ENCODE measurements at places on chromosomes 2 and 18.
A peak's percentile ranks its signal among the peaks of the same experiment; 100 is the strongest.

GRCh38 chr2:146748046-146748445, 1096.8 kb upstream of the ACVR2A start:
- DNase-seq, result no peak

GRCh38 chr2:55923091-55923981, at the start of gene EFEMP1:
EFEMP1 (minus strand) TSS chr2:55923782; CDS start chr2:55922440, 1,342 bp downstream.
- DNase-seq, result no peak

DNA sequence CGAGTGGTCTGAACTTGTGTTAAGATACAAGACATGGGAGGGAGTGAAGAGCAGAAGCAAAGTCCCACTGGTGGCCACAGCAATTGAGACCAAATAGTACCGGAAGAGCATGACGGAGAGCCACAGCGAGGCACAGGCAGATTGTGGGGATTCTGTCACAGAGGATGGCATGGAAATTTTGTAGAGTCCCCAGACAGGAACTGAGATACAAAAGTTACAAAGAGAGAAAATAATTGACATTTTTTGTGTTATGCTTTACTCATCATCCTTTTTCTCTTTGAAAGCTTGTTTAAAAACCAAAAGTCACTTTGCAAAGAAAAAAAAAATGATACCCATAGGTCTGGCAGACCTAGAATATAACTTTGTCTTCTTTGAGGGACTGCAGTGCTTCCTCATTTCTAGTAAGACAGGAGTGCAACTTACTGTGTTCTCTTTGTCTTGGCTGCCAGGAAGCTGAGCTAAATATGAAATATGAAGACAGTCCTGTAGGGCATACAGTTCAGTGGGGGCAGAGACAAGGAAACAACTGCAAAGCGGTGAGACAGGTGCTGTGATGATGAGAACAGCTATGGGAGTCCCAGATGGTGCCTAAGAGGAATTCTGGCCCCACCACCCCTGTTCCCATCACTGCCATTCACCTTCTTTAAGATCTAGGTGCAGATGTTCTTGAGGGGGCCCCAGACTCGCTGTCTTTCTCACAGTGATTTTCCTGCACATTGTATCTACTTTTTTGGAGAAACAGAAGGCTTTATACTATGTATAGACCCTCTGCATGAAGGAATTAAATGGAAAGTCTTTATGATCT, 5.2 kb downstream of the ARHGAP25 start:
- no peak for DNase-seq

DNA sequence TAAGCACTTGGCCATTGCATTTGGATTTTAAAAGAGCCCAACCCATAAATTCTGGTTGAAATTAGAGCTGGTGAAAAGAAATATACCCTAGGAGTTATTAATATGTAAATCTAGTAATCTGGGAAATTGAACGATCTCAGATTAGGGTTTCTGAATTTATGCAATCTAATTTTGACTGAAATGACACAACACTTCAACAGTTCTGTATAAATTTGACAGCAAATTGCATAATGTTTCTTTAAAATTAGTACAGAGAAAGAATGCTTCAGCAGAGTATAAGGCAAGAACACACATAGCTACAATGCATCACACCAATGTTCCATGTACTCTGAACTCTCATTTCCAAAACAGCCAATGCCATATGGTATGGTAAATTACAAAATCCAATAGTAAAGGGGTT, 201.5 kb upstream of the ITGA4 start:
- DNase-seq, result no peak

- no peak for DNase-seq
These were observed 64.5 kb downstream of the TTC32 start for GRCh38 chr2:19837235-19837766.

DNA sequence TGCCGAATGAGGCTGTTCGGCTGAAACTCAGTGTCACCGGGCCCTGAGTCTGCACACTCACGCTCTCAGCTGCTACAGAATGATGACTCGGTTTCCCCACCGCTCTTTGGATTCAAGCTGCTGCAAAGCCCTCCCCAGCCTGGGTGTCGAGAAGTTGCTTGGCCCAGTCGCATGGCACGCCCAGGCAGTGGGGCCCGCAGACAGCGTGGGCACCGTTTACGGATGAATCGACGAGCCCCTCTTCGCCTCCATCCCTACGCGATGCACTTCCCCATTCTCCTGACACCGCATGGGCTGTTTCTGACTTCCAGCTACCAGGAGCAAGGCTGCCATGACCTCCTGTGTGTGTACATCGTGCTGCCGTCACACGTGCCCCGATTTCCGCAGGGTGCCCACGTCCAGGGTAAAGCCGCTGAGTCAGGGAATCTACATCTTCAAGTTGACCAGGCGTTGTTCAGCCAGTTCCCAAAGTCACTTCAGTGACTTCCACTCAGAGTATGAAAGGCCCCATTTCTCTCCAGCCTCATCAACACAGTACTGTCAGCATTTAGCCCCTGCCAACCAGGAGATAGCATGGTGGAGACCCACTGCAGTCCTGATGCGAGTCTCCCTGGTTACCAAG, 60.3 kb upstream of the GPC1 start:
- no peak for DNase-seq

DNA sequence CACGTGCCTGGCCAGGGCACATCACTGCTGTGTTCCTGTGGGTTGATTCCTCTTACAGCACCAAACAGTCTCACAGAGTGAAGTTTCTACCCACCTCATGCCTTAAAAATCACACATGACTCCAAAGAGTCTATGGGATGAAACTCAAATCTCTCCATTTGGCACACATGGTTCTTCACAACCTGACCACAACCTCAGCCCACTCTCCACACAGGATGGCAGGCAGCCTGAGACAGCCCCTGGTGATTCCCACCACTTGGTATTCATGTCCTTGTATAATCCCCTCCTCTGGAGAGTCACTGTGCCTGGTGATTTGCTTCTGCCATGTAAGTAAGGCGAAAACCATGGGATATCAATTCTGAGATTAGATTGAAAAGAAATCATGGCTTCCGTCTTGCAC, 46.2 kb downstream of the LBH start:
- no peak for DNase-seq

GRCh38 chr2:21229302-21229701, 105.5 kb downstream of the TDRD15 start:
- no peak for DNase-seq

GRCh38 chr2:58896638-58897037, 655.5 kb upstream of the FANCL start:
- DNase-seq, result no peak

GRCh38 chr18:28778706-28779105, 601.8 kb upstream of the CDH2 start:
- DNase-seq, result no peak

GRCh38 chr2:235264512-235264911, 229.3 kb upstream of the AGAP1 start:
- DNase-seq, result no peak

DNA sequence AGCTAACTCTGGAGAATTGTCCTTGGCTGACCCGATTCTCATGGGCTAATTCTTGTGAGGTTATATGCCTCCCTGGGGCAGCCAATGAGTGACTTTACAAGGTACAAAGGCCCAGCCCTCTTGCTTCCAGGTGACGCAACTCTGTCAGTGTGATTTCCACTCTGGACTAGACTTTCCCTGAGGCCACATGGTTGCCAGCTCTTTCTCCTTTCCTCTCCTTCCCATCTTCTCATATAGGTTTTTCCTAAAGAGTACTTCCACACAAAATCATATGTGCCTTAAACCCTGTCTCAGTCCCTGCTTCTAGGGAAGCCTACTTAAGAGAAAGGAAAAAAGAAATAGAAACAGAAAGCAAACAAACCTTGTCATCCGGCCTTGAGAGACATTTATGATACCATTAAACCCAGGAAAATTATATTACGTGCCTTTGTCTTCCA, 226.2 kb upstream of the ZSWIM2 start:
- no peak for DNase-seq

GRCh38 chr18:3060667-3061580, 48.0 kb upstream of the LPIN2 start:
- peak; percentile 13 for DNase-seq

- DNase-seq, result no peak
These were observed 243.6 kb downstream of the NEDD4L start for GRCh38 chr18:58287353-58288274.

GRCh38 chr2:220151341-220151740, 523.9 kb downstream of the SLC4A3 start:
- no peak for DNase-seq

GRCh38 chr2:64448041-64448426, 5.9 kb upstream of the LGALSL start:
- DNase-seq, result no peak

GRCh38 chr2:20963867-20964266, 80.0 kb downstream of the APOB start:
- no peak for DNase-seq

GRCh38 chr2:127064642-127065250, 42.2 kb downstream of the BIN1 start:
- no peak for DNase-seq

DNA sequence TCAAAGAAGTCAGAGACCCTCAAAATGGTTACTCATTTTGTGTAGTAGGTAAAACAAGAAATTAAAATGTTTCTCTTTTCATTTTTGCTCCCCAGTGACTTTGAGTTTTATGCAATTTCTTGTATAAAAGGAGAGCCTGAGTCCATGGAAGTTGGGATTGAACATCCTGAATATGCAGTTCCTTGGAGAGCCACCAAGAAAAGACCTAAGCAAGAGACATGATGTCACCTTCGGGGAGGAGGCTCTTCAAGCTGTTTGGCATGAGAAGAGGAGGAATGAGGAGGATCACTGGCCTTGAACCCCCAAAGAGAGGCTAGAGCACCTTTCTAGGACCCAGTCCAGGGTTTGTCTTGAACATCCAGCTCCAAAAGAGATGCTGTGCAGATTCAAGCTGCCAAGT, 83.5 kb upstream of the STPG4 start:
- DNase-seq, result no peak

DNA sequence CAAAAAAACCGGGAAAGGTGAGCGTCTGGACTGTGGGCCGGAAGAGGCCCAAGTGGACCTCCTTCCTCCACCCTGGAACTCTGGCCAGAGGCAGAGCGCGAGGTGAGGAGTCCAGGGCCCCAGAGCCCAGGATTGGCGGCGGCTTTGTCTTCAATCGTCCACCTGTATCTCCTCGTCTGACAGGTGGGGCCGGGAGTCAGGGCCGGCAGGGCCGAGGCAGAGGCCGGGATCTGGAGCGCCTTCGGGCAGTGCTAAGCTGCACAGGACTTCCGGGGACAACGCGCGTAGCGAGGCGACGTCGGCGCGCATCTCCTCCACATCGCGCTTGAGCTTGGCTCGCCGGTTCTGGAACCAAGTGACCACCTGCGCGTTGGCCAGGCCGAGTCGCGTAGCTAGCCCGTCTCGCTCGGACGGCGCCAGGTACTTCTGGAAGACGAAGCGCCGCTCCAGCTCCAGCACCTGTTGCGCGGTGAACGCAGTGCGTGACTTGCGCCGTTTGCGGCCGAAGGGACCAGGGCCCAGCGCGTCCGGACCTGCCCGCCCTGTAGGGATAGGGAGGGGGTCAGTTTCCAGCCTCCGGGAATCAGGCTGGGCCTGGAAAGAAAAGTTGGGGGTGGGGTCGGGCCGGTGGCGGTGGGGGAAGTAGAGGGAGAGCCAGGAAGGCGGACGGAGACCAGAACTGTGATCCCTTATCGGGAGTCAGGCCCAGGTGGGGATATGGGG, 1.5 kb downstream of the LBX2 start:
- DNase-seq, result no peak

GRCh38 chr2:21972586-21972985, 848.8 kb downstream of the TDRD15 start:
- DNase-seq, result no peak

- no peak for DNase-seq
These were observed 46.1 kb downstream of the TACR1 start for GRCh38 chr2:75153221-75153620.
